Left lung (tissue), 14 donors: ENCODE measurements at places on chromosomes 12 and 14. TPM values are rescaled to one million over a fixed set of nuclear protein-coding genes. Genes with fewer than 3 reads are reported as not detected.

The HOXC12 gene
- polyA plus RNA-seq: not detected

DNA sequence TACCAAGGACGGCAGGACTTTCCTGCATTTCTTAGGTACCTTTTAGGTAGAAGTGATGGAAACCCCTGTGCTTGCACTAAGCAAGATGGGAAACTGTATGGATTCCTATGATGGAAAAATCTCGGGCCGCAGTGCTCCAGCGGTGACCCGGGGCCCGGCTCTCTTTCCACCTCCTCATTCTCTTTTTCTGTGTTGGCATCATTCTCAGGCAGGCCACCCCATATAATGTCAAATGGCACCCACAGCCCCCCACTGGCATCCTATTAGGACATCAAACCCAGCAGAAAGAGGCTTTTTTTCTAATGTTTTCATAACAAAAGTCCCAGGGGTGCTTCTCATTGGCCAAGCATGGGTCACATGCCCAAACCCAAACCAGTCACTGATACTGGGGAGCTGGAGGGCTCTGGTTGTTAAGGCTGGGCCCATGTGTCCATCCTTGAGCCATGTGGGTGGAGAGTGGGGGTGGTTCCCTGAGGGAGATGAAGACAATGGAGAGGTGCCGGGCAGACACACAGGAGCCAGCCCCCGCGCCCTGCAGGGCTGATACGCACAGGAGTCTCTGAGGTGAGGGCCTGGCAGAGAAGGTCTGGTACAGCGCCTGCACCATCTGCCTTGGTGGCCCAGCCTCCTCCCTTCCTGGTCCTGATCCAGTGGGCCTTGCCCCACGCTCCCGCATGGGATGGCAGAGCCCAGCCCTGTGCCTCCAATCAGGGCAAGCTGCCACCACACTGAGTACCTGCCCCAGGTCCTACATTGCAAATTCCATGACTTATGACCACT is 142.1 kb downstream of the CALM1 start:
- H3K4me3 ChIP-seq: no peak overlapping the region
- H3K27me3 ChIP-seq: no peaks in the 10 kb centered on the region
- H3K4me1 ChIP-seq: peaks cover 14% of the 10 kb centered on the region

DNA sequence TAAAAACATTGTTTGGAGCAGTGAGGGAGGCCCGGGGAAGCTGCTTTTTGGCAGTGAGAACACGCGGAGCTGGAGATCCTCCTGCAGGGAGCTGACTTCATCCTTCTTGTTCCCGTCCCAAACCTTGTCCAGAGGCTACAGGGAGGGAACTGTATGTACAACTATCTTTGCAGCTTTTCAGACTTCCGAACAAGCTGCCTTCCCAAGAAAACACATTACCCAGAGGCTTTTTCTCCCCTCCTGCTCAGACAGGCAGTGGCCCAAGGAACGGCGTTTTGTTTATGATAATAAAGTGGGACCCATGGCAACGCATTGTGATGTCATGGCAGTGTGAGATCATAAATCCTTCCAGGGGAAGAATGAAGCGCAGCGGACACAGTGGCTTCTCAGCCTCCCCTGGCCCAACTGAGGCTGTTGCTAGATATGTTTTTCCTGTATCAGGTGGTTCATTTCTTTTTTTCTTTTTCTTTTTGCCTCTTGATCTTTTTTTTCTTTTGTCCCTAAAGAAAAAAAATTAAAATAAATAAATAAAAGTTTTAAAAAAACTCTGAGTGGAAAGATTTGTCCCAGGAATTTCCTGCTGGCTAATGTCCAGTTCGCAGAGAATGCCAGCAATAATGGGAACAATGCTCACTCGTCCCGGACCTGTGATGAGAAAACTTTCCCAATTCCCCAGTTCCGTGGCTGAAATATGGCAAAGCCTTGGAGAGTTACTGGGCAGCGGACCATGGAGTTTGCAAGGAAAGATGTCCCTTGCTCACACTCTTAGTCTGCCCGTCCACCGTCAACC is 103.4 kb upstream of the MAP1LC3B2 start:
- H3K36me3 ChIP-seq: no peaks in the 10 kb centered on the region
- peaks cover 7% of the 10 kb centered on the region for H3K4me1 ChIP-seq
- peak; percentile 94 for DNase-seq
- H3K27me3 ChIP-seq: no peaks in the 10 kb centered on the region
- H3K4me3 ChIP-seq: no peak overlapping the region

DNA sequence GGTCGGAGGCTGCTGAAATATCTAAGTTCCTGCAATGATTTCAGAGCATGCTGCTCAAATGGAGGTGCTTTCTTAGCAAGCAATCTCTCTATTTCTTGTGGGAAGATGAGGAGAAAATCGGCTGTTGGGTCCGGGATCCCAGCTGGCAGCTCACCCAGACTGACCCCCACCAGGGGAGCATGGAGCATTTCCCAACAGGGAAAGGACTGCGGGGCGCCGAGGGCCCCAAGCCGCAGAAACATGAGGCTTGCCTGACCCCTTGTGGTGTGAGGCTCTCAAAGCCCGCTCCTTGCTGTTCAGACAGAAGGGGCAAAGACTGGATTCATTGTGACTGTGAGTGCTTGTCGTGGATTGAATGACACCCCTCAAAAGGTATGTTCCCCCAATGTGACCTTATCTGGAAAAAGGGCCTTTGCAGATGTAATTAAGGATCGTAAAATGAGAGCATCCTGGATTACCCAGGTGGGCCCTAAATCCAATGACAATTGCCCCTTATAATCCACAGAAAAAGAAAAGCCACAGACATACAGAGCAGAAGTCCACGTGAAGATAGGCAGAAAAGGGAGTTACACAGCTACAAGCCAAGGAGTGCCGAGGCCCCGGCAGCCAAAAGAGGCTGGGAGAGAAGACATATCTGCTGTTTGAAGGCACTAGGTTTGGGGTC is 116.3 kb upstream of the VASH1 start:
- no peaks in the 10 kb centered on the region for H3K36me3 ChIP-seq
- no peak for DNase-seq
- H3K27ac ChIP-seq: no peak overlapping the region

- no peak for DNase-seq
- no peak overlapping the region for H3K27ac ChIP-seq
- H3K4me1 ChIP-seq: no peaks in the 10 kb centered on the region
- H3K27me3 ChIP-seq: no peaks in the 10 kb centered on the region
- H3K4me3 ChIP-seq: no peak overlapping the region
- H3K36me3 ChIP-seq: no peaks in the 10 kb centered on the region
These were observed 42.6 kb downstream of the TRAFD1 start for GRCh38 chr12:112167718-112168525.

- no peaks in the 10 kb centered on the region for H3K36me3 ChIP-seq
- peaks cover 84% of the 10 kb centered on the region for H3K4me1 ChIP-seq
- no peak for DNase-seq
- peak overlapping the region; percentile 51 for H3K4me3 ChIP-seq
- peaks cover 97% of the 10 kb centered on the region for H3K27me3 ChIP-seq
These were observed 10.1 kb downstream of the SHMT2 start for GRCh38 chr12:57239587-57240065.

The TAS2R8 gene
- not detected for polyA plus RNA-seq

GRCh38 chr12:55686366-55687010 is 21.2 kb downstream of the ITGA7 start:
- no peak for DNase-seq
- no peaks in the 10 kb centered on the region for H3K36me3 ChIP-seq
- no peaks in the 10 kb centered on the region for H3K4me1 ChIP-seq
- no peak overlapping the region for H3K4me3 ChIP-seq
- no peak overlapping the region for H3K27ac ChIP-seq
- H3K27me3 ChIP-seq: peaks cover 8% of the 10 kb centered on the region

GRCh38 chr14:66359500-66359899 is 126.7 kb upstream of the CCDC196 start:
- no peaks in the 10 kb centered on the region for H3K27me3 ChIP-seq
- H3K27ac ChIP-seq: no peak overlapping the region
- DNase-seq: peak; percentile 59
- H3K4me3 ChIP-seq: no peak overlapping the region
- H3K4me1 ChIP-seq: no peaks in the 10 kb centered on the region

- H3K4me3 ChIP-seq: no peak overlapping the region
- no peaks in the 10 kb centered on the region for H3K36me3 ChIP-seq
- no peak overlapping the region for H3K27ac ChIP-seq
- no peak for DNase-seq
- H3K4me1 ChIP-seq: no peaks in the 10 kb centered on the region
These were observed 2.8 kb downstream of the EDDM3A start for GRCh38 chr14:20748439-20748838.

The SERPINA12 gene
- not detected for polyA plus RNA-seq

DNA sequence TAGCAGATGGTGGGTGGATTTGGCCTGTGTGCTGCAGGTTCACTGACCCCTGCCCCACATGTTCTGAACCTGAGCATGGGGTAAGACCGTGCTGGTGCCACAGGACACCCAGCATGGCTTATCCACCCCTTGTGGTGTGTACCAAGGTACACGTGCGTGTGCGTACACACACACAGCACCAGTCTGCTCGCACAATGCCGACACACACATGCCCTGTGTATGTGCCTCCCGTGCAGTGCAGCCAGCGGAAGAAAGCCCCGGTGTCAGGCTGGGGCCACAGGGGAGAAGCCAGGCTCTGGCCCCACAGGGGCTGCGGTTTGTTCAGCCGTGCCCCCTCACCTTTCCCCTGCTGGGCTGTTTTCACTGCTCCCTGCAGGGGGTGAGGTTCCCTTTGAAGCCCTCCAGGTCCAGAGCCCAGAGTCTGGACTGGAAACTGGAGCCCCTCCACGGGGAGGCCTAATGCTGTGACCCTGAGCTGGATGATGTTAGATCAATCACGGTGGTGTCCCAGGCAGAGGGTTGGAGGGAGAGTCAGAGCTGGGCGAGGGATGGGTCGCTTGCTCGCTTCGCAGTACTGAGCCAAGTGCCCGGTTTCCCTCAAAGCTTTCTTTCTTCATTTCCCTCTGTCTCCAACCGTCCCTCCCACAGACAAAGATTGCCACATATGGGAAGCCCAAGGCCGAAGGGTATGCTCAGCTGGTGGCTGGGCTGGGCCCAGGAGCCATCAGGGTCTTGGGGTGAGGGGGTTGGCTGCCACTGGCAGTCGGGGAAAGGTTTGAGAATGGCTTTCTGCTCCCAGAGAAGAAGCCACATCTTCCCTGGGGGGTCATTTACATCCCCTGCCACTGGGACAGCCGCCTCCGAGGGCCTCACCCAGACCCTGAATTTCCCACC is 6.2 kb downstream of the DTX1 start:
- no peak overlapping the region for H3K4me3 ChIP-seq
- DNase-seq: no peak
- no peaks in the 10 kb centered on the region for H3K4me1 ChIP-seq
- peaks cover 64% of the 10 kb centered on the region for H3K27me3 ChIP-seq
- no peak overlapping the region for H3K27ac ChIP-seq
- no peaks in the 10 kb centered on the region for H3K36me3 ChIP-seq

- DNase-seq: no peak
- H3K27ac ChIP-seq: no peak overlapping the region
- no peaks in the 10 kb centered on the region for H3K4me1 ChIP-seq
- H3K36me3 ChIP-seq: no peaks in the 10 kb centered on the region
- H3K4me3 ChIP-seq: no peak overlapping the region
These were observed 39.0 kb downstream of the A2M start for GRCh38 chr12:9076733-9077132.

DNA sequence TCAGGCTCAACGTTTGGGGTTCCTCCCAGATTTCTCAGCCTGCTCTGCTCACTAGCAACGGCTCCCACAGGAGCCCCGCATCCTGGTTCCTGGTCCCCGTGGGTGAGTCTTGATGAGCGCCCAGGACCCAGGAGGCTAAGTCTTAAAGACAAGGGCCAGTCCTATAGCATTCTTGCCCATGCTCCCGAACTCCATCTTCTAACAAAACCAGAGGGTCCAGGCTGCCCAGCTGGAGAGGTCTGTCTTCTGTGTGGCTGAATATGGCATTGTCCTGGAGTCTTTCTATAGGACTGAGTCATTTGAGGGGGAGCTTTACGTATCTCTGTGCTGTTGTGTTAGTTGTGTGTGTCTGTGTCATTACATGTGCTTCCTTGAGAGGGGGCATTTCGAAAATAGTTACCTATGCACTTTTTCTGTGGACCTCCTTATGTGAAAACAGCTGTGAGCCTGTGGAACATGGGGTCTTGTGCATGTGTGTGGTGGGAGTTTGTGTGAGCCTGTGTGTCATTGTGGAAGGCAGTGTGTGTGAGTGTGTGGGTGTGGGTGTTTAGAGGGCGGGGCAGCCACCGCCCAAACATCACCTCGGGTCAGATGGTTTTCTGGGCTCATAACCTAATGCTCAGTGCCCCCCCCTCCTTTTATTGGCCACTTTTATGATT is 9.1 kb upstream of the TBX5 start:
- H3K4me1 ChIP-seq: no peaks in the 10 kb centered on the region
- H3K27ac ChIP-seq: no peak overlapping the region
- DNase-seq: no peak
- no peak overlapping the region for H3K4me3 ChIP-seq
- H3K36me3 ChIP-seq: no peaks in the 10 kb centered on the region

DNA sequence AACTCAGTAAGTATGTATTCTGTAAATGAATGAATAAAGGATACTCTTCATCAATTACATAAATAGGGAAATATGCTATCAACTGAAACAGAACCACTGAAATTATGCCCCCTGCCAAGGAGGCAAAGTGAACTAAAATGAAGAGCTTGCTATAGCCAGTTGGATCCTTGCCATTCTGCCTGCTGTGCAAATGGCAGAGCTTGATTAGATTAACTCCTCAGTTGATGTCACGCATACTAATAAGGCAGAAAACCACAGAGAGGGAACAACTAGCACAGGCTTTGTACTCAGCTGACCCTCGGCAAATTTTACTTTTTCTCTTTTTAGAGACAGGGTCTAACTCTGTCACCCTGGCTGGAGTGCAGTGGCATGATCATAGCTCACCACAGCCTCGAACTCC is 36.7 kb upstream of the FERMT2 start:
- H3K4me1 ChIP-seq: no peaks in the 10 kb centered on the region
- H3K27me3 ChIP-seq: no peaks in the 10 kb centered on the region
- H3K27ac ChIP-seq: no peak overlapping the region
- DNase-seq: no peak
- no peak overlapping the region for H3K4me3 ChIP-seq

- no peak overlapping the region for H3K27ac ChIP-seq
- H3K27me3 ChIP-seq: no peaks in the 10 kb centered on the region
- peaks cover 22% of the 10 kb centered on the region for H3K4me1 ChIP-seq
These were observed 25.4 kb downstream of the BATF start for GRCh38 chr14:75547552-75548250.
